A172 (cell line): ENCODE measurements at places on chromosomes 1 and 21.

DNA sequence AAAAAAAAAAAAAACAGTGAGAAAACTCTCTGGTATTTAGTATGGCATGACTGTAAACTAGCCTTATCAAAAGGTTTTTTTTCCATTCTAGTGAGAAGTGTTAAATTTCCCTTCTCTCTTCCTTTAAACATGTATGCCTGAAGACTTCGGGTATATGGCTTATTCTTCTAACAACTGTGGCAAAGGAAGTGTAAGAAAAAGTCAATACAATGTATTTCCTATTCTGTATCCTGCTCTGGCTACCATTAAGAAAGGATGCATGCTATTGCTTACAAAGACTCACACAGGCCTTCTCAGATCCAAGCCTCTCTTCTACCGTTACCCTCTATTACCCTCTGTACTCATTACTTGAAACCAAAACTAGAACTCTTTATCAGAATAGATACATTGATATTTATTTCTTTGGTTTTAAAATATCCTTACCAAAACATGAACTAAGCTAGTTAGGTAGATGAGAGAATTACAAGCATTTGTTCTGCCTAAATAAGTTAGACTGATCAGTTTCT is 8.4 kb downstream of the CEPT1 start:
- DNase-seq = no peak

GRCh38 chr1:201795066-201795465 is 33.9 kb upstream of the IPO9 start:
- DNase-seq = peak; percentile 34

- DNase-seq = no peak
These were observed 522.5 kb downstream of the PTPRC start for GRCh38 chr1:199161319-199161680.

- DNase-seq = no peak
These were observed 46.2 kb upstream of the DAB1 start for GRCh38 chr1:57470036-57470435.

DNA sequence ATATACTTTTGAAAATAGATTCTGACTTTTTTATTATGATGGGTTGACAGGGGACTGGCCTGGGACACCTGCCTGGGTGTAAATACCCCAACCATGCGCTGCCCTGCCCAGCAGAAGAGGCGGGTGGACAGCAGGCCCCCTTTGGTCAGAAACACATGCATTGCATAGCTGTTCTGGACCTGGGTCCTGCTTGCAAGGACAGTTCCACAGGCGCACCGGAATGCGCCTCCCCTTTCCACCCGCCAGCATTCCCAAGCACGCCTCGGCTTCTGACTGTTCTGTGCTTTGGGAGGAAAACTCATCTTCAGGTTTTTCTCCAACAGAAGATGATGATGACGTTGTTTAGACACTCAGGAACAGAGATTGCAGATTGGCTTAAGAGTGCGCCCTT is 428 bp upstream of the ZNF678 start:
- no peak for DNase-seq

DNA sequence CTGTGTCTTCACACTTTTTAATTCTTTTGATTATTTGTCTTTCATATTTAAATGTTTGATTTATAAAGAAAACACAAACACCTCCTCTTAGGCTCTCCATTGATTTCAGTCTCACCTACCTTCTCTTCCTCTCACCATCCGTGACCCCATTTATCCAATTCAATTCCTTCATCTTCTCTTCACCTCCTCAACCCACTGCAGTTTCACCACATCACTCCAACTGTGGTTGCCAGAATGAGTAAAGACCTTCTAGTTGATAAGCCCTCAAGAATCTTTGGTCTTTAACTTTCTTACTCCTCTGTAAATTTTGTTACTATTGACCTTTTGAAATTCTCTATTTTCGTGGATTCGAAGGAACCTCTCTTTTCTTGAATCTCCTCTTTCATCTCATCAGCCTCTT is 260.7 kb downstream of the CHRM3 start:
- DNase-seq = no peak

- no peak for DNase-seq
These were observed 193.2 kb downstream of the FMN2 start for GRCh38 chr1:240284656-240285414.

DNA sequence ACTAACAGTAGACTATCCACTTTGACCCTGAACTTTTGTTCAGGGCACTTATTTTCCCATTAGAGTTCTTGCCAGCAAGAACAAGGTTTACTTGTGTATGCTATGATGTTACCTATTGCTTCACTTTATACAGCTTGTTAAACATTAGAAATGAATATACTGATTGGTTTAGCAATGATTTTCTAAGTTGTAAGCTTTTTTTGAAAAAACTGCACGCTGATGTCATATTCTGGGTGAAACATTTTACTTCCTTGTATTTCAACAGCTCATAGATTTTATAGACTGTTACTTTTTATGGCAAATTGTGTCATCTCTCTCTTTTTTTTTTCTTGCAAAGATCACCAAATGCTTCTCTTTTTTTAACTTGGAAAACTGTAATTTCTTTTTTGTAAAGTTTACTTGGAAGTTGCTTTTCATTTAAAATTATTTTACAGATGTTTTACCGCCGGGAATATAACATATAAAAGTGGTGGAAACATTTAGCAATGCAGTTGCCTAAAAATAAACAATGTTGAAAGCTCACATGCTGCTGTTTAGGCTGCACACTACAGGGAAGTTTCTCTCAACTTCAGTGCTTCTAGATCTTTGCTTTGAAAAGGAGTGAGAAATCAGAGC is 215.3 kb upstream of the NFIA start:
- no peak for DNase-seq

GRCh38 chr1:230342019-230342418 is 84.1 kb downstream of the PGBD5 start:
- no peak for DNase-seq

DNA sequence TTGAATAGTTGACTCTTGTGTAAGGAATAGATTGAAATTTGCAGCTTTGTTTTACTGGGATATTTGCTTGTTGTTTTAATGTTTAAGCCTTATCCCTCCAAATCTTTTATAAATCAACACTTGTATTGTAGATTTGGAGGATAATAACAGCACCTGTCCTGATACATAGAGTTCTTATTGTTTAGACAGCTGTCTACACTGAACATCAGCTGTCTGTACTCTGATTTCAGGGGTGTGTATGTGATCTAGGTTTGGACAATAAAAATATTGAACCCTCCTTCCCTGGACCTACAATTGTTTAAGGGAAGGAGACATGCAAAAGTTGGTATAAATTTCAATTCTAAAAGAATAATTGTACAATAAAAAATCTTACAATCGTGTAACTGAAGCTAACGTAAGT is 48.3 kb upstream of the DPH5 start:
- DNase-seq = no peak

- DNase-seq = no peak
These were observed 31.7 kb downstream of the RUNX3 start for GRCh38 chr1:24898152-24898908.

DNA sequence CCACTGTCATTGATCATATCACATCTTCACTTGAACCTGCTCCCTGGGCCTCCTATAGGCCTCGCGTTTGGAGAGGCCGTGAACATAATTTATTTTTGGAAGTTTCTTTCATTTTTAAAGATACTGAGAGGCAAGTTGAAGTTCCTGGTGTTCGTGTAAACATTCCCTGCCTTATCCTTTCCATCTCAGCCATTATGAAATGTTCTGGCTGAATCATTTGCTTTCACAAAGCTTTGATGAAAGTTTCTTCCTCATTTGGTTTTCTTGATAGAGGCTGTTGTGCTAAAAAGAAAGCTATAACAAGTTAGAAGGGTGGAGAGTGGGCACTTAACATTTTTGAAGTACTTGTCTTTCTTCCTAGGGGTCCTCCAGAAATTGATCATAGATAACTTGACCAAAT is 15.5 kb downstream of the CAMTA1 start:
- no peak for DNase-seq

DNA sequence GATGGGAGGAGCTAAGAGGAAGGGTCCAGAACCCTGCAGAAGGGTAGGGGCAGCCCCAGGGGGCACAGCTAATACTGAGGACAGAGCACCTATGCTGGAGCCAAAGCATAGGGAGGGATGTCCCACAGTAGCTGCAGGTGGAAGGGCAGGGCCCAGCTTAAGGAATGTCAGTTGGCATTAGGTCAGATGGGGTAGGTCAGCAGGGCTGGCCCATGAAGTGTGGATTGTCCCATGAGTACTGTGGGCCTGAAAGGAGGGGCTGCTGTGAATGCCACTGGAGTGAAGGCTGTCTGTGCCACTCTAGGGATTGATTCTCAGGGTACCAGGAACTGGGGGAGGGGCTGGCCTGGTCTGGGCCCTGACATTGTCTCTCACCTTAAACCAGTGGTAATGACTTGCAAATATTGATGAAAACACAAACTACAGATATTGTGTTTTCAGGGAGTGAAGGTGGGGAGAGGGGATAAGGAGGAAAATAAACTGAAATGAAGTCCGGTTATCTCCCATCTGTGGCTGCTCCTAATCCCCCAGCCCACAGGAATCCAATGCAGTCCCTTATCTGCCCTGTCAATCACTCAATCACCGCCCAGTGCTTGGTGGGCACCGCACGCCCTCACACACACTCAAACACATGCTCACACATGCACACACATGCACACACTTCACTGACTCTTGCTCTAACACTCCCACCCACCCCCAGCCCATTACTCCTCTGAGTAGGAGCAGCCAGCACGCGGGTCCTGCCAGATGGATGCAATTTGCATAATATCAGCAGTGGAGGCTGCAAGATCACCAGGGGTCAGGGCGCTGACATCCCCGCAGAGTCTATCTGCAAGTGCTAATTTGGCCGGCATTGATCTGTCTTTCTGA is 27.8 kb downstream of the DMAP1 start:
- no peak for DNase-seq

DNA sequence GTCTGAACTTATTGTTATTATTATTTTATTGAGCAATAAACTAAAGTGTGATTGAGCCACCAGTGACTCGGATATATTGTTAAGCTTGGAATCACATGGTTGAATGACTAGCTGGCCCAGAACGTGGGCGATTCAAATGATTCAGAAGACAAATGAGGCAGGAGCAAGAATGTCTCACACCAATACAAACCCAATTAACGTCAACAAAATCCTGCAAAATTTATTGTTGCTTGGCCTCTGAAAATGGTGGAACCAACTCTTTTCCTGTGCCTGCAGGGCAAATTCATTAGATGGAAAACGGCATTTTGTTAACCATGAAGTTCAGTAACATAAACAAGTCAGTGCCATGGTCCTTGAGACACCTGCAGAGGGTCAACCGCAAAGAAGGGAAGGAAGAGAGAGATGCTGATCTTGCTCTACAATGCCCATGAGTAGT is 482.0 kb downstream of the SETD4 start:
- DNase-seq = peak; percentile 99

- peak; percentile 8 for DNase-seq
These were observed 68.1 kb upstream of the ANGPTL1 start for GRCh38 chr1:178938959-178939317.

DNA sequence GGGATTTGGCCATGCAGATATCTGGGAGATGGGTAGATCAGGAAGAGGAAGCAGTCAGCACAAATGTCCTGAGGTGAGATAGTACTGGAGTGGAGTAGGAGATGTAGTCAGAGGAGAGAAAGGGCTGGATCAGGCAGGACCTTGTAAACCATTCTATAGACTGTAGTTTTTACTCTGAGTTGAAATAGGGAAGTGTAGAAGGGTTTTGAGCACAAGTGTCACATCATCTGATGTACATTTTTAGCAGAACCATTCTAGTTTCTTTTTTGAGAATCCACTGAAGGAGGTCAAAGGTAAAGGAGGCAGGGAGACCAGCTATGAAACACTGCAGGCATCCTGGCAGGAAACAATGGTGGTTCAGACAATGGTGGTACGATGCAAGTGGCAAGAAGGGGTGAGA is 194.6 kb upstream of the RRP15 start:
- DNase-seq = no peak

- no peak for DNase-seq
These were observed 159.2 kb downstream of the APP start for GRCh38 chr21:26011292-26011940.

- DNase-seq = no peak
These were observed 2.2 kb upstream of the TOE1 start for GRCh38 chr1:45337630-45338325.

GRCh38 chr1:116099379-116099778 is 11.8 kb upstream of the MAB21L3 start:
- no peak for DNase-seq

DNA sequence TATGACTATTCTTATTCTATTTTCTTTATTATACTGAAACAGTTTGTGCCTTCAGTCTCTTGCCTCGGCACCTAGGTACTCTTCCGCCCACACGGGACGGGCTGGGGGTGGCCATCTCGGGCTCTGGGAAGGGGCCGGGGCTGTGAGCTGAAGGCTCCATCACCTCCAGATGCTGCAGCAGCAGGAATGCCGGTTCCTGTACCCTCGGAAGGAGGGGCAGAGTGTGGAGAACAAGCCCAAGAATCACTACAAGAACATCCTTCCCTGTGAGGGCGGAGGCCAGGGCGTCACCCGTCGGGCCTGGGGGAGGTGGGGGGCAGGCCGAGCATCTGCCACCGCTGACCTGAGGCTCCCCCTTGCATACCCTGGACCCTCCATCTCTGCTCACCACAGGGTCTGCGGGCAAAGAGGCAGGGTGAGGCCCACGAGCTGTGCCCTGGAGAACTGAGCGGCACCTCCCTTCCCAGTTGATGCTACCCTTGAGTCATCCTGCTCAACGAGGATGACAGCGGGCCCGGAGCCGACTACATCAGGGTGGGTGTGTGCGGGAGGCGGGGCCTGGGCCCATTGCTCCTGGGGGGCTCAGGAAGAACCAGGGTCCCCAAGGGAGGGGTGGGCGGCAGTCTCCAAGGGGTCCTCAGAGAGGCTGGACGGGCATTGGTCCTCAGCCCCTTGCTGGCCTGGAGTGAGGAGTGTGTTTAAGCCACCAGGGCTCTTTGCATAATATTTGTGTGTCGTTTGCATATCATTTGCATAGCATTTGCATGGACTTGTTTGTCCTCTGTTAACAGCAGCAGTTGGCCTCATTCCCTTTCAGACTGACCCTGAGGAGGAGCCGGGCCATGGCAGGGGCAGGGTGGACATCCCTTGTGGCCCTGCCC is 7.5 kb downstream of the RNF223 start:
- DNase-seq = no peak

- DNase-seq = no peak
These were observed 28.5 kb downstream of the RAB7B start for GRCh38 chr1:205974712-205975111.

GRCh38 chr1:162502928-162503327 is 5.3 kb downstream of the UHMK1 start:
- peak; percentile 13 for DNase-seq

GRCh38 chr1:212125654-212126053 is 90.1 kb downstream of the DTL start:
- no peak for DNase-seq

DNA sequence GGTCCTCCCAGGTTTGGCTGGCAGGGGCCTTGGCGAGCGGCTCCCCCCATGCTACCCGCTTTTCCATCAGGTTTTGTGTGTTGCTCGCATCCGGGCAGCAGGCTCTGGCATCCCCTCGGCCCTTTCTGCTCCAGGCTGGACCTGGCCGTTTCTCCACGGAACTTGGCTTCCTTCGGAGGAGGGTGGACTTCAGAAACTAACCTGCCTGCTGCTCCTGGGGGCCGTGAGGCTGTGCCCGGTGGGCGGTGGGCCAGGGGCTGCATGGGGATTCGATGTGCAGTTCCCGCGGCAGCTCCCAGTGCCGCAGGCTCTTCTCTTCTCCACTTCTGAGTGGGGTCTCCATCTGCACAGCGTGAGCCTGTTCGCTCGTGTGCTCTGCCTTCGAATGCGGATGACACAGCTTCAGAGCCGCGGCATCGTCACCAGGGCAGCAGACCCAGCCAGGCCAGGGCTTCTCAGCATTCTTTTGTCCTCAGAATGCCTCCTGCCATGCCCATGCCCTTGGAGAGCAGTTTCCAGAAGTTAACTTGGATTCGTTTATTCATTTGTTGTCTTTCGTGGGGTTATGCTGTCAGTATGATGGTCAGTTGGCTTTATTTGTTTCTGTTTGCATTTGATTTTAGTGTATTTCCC is 36.4 kb downstream of the PRKCZ start:
- DNase-seq = no peak
